NCI-H1694 (cell line): ENCODE measurements at places on chromosomes 3 and 15.

- no peak for DNase-seq
Measured at GRCh38 chr3:134874737-134875413, 79.8 kb downstream of the EPHB1 start.

GRCh38 chr3:58691997-58692396, 25.4 kb upstream of the FAM3D start:
- DNase-seq, result no peak

GRCh38 chr15:31069360-31070000, 32.0 kb downstream of the TRPM1 start:
- DNase-seq, result no peak

DNA sequence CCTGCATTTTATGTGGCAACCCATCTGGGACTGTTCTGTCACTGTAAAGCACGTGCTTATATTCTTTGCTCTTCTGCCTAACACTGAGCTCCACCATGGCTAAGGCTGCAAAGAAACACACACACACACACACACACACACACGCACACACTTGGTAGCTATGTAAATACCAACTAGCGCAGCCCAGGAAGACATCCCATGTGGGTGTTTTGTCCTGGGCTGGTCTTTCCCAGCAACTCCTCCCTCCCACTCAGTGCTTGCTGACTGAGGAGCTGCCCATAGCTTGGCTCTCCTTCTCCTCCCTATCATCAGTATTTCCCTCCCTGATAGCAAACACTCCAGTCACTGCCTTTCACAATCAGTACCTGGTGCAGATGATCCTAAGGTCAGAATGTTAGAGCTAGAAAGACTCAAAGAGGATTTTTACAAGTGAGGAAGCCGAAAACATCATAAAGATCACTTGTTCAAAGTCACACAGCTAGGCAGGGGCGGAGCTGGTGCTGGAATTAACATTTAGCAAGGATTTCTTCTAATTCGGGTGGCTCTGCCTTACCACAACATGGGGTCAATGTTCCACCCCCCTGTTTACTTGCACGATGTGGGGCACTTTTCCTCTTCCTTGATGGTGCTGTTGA, 377.1 kb upstream of the TBL1XR1 start:
- DNase-seq, result no peak

- DNase-seq, result no peak
Measured at GRCh38 chr15:44325568-44325967, 37.0 kb downstream of the GOLM2 start.

DNA sequence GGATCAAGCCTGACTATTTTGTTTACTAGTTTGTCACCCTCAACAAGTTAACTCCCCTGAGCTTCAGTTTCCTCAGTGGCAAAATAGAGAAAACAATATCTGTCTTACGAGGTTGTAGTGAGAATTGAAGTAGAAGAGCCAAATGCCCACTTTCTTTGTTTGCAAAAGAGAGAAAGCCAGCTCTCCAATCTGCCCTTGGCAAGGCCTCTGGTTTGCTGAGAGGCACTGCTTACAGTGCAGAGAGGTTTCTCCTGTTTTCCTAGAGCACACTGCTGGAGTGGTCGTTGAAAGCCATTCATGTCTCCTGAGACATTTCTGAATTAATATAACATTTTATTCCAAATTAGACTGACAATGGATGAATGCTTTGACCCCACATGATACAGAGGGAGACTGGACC, 260.5 kb upstream of the IGF1R start:
- DNase-seq, result no peak

- no peak for DNase-seq
Measured at GRCh38 chr15:68494573-68495110, 62.7 kb upstream of the ITGA11 start.

GRCh38 chr15:29849218-29849617, 26.9 kb upstream of the TJP1 start:
- no peak for DNase-seq

DNA sequence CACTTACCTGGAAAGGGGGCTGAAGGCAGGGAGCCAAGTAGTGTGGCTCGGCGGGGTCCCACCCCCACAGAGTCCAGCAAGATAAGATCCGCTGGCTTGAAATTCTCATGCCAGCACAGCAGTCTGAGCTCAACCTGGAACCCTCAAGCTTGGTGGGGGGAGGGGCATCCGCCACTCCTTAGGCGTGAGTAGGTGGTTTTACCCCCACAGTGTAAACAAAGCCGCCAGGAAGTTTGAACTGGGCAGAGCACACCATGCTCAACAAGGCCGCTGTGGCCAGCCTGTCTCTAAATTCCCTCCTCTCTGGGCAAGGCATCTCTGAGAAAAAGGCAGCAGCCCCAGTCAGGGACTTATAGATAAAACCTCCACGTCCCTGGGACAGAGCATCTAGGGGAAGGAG, 156.3 kb downstream of the KBTBD8 start:
- no peak for DNase-seq

GRCh38 chr3:51716805-51717204, 9.9 kb downstream of the GRM2 start:
- DNase-seq, result no peak

GRCh38 chr15:61623746-61624145, 394.6 kb upstream of the RORA start:
- DNase-seq, result no peak

DNA sequence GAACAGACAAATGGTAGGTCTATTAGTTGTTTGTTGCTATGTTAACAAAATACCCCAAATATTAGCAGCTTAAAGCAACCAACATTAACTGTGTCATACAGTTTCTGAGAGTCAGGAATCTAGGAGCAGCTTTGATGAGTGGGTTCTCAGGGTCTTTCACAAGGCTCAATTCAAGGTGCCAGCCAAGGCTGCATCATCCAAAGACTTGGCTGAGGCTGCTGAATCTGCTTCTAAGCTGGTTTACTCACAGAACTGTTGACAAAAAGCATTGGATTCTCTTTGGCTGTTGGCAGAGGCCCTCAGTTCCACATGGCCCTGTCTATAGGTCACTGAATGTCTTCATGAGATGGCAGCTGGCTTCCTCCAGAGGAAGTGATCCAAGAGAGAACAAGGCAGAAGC, 40.3 kb upstream of the TSC22D2 start:
- DNase-seq, result no peak

DNA sequence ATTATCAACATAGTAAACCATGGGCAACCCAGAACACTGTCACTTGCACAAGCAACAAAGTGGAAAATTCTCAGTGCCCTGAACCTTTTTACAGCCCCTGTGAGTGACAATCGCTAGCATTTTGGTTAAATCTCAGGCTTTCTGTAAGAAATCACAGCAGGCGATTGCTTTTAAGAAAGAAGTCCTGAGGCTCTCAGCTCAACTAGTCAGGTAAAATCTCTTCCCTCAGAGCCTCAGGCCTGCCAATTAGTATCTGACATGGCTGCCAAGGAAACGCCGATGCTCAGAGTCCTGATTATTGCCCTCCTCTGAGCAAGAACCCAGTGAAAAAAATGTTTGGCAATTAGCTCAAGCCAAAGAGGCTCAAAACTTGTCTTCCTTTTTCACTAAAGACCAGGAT, 530.8 kb downstream of the DIPK2A start:
- no peak for DNase-seq

DNA sequence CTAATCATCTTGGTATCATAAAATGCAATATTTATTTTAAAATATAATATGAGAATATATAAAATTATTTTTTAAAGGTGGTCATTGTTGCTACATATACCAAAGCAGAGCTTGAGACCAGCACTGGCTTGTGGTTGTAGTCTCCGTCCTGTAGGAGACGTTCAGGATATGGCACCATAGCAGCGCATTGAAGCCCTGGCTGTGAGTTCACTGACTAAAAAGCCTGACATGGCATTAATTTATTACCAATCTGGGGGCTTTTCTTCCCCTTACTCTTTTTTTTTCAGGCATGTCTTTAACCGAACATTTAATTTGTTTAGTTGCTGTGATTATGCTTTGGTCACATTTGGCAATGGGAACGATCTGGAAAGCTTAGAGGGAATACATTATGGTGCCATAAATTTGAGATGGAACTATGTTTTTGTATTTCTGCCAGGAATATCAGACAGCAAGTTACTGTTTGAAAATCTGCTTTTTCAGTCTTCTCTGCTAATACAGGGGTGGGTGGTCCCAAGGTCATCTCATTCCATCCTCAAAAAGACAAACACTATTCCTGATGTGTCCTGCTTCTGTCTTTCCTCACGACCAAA, 108.5 kb downstream of the ZIC4 start:
- no peak for DNase-seq

- no peak for DNase-seq
Measured at GRCh38 chr3:5663601-5664000, 476.1 kb downstream of the EDEM1 start.

DNA sequence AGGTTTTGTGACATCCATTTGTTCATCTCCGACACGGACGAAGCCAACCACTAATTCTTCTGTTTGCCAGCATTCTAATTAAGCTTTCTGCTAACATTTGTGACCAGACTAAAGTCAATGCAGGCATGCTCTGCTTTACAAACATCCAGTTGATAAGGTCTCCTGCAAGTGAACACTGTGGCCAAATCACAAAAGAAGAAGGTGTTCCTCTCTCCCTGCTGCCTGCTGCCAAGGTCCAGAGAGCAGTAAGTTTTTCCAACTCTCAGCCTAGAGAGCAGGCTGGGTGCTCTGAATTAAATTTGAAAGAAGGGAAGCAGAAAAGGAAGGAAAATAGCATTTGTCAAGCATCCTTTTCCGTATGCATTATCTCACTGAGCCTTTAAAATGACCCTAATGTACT, 133.6 kb downstream of the ATP8B4 start:
- no peak for DNase-seq

- DNase-seq, result no peak
Measured at GRCh38 chr3:121724130-121724529, 25.4 kb downstream of the GOLGB1 start.
